ENCODE measurements at places on chromosomes 4 and X.

GRCh38 chrX:2267890-2268289 lies 232.9 kb downstream of the DHRSX start:
- no peak for DNase-seq

- DNase-seq, result no peak
Observed at GRCh38 chrX:32455704-32456103, 755.6 kb downstream of the DMD start.

GRCh38 chrX:23667239-23668177 lies at the start of gene PRDX4:
TSS of gene PRDX4 (plus strand) at chrX:23667493. CDS start at chrX:23667571, 78 bp downstream.
- peak; percentile 84 for DNase-seq

- DNase-seq, result no peak
Observed at GRCh38 chr4:54254116-54254914, 25.2 kb downstream of the PDGFRA start.

- no peak for DNase-seq
Observed at GRCh38 chr4:147840838-147841738, 109.2 kb downstream of the ARHGAP10 start.

GRCh38 chr4:123588631-123589241 lies 192.1 kb downstream of the SPRY1 start:
- no peak for DNase-seq

GRCh38 chr4:120096508-120097297 lies 30.1 kb upstream of the MAD2L1 start:
- DNase-seq, result no peak

GRCh38 chr4:64582492-64582891 lies 173.2 kb upstream of the TECRL start:
- no peak for DNase-seq

Data from stimulated activated CD8-positive, alpha-beta memory T cell treated with anti-CD3 and anti-CD28 coated beads, Interleukin-4, amount 100 ng/mL, for 48 hours (primary cell).